ENCODE measurements at places on chromosomes 11 and 22.

- DNase-seq = no peak
Measured at GRCh38 chr11:69278091-69278867, 15.7 kb upstream of the MYEOV start.

GRCh38 chr11:88119561-88119960 lies 55.7 kb downstream of the RAB38 start:
- no peak for DNase-seq

DNA sequence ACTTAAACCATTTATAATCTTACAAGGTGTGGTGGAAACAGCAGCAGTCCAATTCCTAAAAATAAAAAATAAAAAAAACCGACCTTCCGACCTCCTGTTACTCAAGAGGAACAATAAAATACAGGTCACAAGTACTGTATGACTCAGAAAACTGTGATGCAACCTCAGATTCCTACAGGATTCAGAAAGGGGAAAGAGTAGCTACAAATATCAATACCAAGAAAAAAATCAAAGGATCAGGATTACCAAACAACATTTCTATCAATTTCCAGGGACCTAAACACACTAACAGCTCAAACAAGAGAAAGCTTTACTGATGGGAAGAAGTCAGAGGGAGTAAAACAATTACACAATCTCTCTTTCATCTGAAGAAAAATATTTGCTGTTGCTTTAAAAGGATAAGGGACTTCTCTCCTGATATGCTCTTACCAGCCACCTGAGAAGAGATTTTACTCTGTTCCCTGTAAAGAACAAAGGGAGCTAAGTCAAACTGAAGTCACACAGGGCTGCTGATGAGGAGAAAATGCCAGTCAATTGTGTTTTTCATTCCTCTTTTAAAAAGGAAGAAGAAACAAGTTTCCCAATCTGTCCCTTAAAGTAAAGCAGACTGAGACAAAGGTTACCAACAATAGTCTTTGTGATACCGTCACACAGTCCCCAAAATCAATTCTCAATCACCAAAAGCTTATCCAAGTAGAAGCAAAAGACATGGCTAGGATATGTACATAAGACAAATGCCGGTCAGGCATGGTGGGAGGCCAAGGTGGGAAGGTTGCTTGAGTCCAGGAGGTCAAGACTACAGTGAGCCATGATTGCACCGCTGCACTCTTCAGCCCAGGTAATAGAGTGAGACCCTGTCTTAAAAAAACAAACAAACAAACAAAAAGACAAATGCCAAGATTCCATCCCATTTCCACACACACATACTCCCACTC lies 39.3 kb downstream of the AMBRA1 start:
- DNase-seq = no peak

DNA sequence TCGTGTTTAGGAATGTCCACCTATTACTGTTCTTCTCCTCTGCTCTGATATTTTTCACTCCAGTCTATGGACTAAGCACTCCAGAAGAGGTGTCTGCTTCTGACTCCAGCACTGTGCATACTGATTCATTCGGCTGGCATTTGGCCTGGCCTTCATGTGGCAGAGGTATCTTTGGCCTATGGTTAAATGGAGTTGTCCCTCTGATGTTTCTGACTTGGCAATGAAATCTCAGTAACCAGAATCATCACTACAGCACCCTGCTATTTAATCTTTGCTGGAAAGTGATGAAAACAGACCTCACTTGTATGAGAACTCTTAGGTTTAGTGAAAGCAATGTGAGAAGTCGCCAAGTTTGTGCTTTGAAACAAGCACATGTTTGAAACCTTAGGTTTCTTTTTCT lies 155.2 kb downstream of the MAML2 start:
- DNase-seq = no peak

GRCh38 chr11:121793291-121793690 lies 322.7 kb downstream of the BLID start:
- DNase-seq = no peak

DNA sequence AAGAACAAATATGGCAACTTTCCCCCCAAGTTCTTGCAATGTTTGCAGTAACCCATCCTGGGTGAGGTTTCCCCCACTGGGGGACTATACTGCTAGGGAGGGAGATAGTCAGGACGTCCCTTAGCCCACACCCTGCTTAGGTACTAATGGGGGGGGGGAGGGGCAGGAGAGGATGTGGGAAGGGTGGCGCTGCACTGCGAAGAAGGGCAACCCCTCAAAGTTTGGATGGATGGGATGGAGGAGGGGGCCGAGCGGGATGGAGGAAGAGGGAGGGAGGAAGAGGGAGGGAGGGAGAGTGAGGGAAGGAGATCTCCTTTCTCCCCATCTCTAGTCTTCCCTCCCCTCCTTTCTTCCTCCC lies 100.6 kb upstream of the HSD17B12 start:
- no peak for DNase-seq

DNA sequence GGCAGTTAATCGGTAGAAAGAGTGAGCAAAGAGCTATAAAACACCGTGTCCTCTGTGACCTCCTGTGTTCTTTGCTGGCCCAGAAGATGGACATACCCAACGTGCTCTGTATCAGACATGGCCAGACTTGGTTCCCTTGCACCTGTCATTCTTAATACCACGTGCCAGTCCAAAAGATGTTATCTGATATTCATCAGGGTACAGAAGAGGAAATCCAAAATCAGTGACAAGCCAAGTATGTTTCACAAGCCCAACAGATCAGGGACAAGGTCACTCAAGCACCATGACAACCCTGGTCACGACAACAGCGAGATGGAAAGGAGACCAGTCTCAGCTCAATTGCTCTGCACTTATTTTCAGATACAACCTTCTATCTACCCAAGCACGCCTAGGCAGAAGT lies 3.4 kb downstream of the LRP4 start:
- no peak for DNase-seq

GRCh38 chr11:61973476-61974162 lies 6.2 kb upstream of the FTH1 start:
- DNase-seq = no peak

- DNase-seq = no peak
Measured at GRCh38 chr11:23988381-23989006, 508.4 kb upstream of the LUZP2 start.

GRCh38 chr11:1842149-1843097 lies 3.6 kb downstream of the TNNI2 start:
- no peak for DNase-seq

DNA sequence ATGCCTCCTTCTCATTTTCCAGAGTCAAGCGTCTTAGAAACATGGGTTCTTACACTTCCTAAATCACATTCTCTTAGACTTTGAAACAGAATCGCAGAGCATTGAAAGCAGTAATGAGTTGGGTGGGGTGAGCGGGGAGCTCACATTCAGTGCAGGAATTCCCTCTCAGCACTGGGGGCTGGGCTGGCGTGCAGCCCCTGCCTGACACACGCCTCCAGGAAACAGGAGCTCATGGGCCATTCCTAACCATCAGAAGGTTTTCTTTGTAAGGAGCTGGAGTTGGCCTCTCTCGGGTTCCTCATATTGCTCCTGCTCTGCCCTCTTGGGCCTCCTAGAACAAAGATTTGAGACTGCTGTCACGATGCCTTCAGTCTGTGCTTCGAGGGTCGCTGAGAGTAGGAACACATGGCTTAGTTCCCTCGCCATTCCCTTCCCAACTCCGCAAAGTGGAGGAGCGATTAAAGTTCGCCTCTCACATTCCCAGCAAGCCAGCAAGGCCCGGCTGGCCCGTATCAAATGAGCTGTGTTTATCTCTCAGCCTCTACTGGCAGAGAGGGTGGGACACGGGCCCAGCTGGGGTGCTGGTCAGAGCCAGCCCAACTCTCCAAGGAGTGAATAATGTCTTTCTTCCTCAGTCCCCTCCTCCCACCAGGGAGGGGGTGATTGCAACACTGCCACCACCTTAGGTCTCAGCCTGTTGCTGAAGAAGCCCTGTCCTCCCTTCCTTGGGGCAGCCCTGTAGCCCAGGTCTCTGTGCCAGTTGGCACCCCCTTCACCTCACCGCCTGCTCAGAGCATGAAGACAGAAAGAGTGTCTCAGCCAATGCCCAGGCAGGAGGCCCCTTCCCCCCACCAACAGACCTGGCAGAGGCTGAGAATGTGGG lies 10.4 kb downstream of the CHRDL2 start:
- DNase-seq = no peak

GRCh38 chr11:83609191-83609590 lies 323.0 kb upstream of the CCDC90B start:
- no peak for DNase-seq

- DNase-seq = no peak
Measured at GRCh38 chr11:76744186-76745043, 38.7 kb upstream of the TSKU start.

- no peak for DNase-seq
Measured at GRCh38 chr11:67483831-67484665, 1.2 kb downstream of the AIP start.

- no peak for DNase-seq
Measured at GRCh38 chr22:49540913-49541692, 286.6 kb downstream of the BRD1 start.

GRCh38 chr22:33180356-33180755 lies 122.2 kb upstream of the SYN3 start:
- no peak for DNase-seq

DNA sequence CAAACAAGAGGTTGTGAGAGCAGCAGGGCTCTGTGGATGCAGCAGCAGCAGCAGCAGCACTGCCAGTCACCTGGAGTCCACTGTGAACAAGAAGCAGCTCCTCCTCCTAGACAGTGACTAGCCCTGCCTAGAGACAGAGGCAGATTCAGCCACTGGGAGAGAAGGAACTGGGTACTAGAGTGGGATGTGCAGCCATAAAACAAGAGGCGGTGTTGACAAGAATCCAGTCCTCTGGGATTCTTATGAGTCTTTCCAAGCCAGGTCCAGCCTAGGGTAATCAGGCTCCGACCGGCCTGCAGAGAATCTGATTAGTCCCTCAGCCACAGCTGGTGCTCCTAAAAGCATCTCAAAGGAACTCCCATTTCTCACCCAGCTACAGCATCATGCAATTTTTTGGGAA lies 83.9 kb upstream of the USP47 start:
- DNase-seq = no peak

- no peak for DNase-seq
Measured at GRCh38 chr11:116808262-116809175, 14.6 kb downstream of the APOA4 start.

- DNase-seq = no peak
Measured at GRCh38 chr11:23653071-23653675, 792.9 kb upstream of the CCDC179 start.

DNA sequence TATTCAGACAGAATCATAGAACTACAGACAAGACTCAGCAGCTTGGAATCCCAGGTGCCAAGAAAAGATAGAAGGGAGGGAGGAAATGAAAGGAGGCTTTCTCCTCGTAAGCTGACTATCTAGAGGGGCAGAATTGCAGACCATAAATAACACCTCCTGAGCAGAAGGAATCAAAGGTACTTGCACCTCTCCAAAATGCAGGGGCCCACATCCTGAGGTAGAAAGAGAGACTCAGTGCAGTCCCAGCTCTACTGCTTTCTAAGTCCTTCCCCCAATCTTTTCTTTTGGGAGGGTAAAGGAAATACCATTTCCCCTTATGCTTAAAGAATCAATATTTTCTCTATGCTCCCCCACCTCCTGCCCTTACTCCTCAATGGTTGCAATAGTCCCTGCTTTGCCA lies 55.2 kb downstream of the SYTL2 start:
- no peak for DNase-seq

GRCh38 chr11:23555085-23555484 lies 694.8 kb upstream of the CCDC179 start:
- DNase-seq = no peak

DNA sequence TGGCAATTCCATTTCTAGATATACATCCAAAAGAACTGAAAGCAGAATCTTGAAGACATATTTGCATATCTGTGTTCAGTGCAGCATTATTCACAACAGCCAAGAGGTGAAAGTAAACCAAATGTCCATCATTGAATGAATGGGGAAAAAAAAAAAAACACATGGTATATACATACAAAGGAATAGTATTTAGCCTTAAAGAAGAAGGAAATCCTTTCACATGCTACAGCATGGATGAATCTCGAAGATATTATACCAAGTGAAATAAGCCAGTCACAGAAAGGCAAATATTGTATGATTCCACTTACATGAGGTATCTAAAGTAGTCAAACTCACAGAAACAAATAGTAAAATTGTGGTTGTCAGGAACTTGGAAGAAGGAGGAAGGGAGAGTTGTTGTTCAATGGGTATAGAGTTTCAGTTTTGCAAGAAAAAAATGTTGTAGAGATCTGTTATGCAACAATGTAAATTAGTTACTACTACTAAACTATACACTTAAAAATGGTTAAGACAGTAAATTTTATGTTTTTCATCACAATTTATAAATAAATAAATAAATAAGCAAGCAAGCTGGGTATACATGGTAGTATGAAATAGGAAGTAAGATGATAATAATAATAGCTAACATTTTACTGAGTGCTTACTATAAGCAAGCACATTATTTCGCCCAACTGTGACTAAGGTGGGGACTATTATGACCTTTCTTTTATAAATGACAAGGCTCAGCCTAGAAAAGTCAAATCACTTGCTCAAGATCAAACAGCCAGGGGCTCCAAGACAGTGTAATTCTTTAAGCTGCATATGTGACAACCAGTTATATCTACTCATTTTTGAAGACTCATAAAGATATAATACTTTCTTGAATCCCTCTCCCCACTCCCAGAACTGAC lies 50.0 kb downstream of the FAM168A start:
- no peak for DNase-seq

Data from activated T-helper 9 cell treated with anti-CD3 and anti-CD28 coated beads, Interleukin-2, amount 50 U/mL, for 16 hours (primary cell).